NCI-H345 (cell line): ENCODE measurements at places on chromosomes 3 and 15.

GRCh38 chr15:82969353-82969752 is 16.7 kb upstream of the RAMAC start:
- DNase-seq: no peak

DNA sequence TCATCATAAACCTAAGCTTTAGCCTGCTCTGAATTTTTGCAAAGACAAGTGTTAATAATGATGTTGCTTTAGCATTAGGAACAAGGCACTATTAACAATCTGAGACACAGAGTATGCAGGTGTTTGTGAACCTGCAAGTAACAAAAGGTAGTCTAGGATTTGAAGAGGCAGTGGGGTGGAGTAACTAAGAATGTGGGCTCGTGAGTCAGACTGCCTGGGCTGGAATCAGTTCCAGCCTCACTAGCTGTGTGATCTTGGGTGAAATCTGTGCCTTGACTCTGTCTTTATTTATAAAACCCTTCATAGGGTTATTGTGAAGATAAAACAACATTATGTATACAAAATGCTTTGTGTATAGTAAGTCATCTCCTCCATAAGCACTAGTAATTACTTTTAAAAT is 610.6 kb upstream of the CFAP20DC start:
- peak; percentile 18 for DNase-seq

- DNase-seq: no peak
Observed at GRCh38 chr15:45023659-45024225, 747 bp downstream of the SORD start.

GRCh38 chr3:71316066-71316777 is 267.3 kb downstream of the FOXP1 start:
- DNase-seq: no peak

DNA sequence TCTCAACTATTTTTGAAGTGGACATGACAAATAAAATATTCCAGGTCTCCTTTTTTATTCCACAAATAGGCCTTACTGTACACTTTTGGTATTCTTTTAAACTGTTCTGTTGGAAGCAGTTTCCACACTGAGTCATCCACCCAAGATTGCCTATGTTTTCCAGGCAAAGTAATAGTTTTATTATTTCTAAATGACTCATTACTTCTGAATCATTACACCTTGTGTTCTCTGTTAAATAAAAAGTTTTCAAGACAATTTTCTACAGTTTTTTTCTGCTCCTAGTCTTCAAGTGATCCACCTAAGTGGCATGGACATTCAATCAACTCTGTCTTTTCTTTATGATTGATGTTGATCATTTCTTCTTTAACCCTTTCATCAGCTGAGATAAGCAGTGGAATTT is 26.5 kb downstream of the PPP2R3A start:
- DNase-seq: no peak

DNA sequence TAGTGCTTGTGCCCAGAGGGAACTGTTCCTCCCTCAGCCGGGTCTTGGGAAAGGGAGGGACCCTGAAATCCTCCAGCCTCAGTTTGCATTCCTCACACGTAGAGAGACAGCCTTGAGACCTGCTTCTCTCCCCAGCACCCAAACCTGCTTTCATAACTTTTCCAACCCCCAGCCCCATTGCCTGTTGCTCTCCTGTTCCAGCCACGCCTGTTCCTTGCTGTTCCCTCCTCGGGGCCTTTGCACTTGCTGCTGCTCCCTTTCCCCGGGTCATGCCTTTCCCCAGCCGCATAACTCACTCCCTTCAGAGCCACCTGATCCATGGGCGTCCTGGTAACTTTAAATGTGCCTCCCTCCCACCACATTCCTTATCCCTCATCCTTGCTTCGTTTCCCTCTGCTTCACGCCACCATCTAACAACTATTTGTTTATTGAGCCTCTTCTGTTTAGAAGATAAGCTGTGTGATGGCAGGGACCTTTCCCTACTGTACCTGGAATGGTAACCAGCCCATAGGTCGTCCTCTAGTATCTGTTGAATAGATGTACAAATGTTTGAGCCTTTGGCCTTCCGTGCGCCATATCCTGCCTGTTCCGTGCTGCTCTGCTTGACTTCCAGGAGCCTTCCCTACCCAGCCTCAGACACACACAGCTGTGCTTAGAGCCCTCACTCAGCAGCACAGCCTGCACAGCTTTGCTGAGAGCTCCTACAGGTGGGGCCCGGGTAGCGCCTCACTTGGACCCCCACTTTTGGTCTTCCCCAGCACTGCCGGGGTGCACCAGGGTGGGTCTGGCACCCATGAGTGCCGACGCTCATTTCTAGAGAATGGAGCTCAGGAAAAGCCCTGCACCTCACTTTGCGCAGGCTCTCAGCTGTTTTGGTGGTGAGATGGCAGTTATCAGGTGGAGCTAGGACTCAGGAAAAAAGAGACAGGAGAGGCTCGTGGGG is 60.2 kb downstream of the SCN5A start:
- no peak for DNase-seq

GRCh38 chr3:71463617-71464016 is 119.9 kb downstream of the FOXP1 start:
- no peak for DNase-seq

DNA sequence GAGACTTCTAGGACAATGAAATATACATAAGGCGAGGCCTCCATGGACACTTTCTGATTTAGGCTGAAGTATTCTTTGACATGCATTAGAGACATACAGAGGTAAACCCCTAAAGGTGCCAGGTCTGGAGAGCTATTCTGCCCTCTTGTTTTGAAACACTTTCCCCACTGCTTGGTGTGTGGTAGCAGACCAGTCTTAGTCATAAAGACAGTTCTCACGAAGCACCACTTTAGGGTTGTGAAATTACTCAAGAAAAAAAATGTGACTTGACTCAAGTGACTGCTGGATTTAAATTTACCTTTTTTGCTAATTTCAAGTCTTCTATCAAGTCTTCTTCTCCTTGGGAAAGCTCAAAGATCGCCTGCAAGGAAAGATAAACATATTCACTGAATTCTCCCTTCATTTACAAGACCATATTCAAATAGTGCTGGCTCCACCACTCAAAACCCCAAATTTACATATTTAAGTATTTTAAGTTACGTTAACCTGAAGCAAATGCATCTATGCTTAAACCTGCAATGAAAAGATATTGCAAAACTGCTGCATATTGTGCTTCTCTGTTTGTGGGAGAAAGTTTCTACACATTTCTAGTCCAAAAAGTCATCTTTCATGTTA is 48.4 kb downstream of the ARHGEF3 start:
- no peak for DNase-seq

DNA sequence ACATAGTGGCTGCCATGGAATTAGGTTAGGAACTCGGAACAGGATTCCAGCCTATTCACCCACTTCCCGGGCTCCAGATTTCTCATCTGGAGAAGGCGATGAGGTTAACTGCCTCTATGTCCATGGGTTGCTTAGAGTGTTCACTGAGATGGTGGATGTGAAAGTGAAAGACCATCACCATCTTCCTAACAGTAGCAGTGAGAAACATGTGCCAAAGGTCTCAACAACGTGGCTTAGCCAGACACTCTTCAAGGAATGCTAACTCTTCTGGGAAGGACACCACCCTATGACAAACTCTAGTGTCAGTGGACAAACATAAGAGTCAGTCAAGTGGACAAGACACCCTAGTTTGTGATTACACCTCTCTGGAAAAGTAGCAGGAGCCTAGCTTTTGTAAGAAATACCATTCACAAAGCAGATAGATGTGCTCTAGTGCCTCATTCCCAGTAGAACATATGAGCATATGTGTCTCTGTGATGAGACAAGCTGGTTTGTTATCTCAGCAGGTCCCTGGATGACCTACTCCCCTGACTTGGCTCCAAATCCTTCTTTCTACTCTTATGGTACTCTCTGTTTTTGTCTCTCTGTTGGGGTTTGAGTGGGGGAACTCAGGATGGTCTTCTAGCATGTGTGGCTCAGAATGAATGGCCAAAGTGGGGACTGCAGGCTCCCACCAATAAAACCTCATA is 210.2 kb upstream of the WNT5A start:
- DNase-seq: no peak

GRCh38 chr3:187084126-187084525 is 55.2 kb downstream of the RPL39L start:
- DNase-seq: no peak

DNA sequence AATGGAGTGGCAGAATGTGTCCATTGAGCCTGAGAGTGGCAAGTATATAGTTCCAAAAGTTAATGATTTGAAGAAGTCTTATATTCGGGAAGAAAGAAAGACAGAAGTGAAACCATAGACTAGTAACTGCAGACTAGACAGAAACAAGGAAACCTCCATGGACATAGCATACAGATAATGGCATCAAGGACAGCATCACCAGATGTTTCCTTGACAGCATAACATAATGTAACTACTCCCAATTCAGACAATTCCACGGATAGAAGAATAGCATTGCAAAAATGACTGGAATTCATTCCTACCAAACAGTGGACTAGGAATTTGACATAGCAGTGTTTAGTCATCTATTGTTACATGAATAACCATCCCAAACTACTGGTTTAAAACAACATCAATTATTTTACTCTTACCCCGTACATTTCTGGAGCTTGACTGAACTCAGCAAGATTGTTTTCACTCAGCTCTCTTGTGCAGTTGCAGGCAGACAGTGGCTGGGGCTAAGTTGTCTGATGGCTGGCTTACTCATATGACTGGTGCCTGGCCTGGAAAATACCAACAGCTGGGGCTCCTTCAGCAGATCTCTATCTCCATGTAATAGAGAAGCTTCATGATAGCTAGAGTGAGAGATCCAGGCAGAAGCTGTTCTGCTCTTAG is 109.7 kb upstream of the GADL1 start:
- no peak for DNase-seq

GRCh38 chr3:5020242-5020722 is 41.0 kb downstream of the BHLHE40 start:
- no peak for DNase-seq

- DNase-seq: no peak
Observed at GRCh38 chr3:12316253-12316652, 27.4 kb downstream of the PPARG start.

- DNase-seq: no peak
Observed at GRCh38 chr3:188946351-188947240, 225.2 kb upstream of the TPRG1 start.

GRCh38 chr3:126170073-126170777 is 10.2 kb downstream of the ALDH1L1 start:
- no peak for DNase-seq

DNA sequence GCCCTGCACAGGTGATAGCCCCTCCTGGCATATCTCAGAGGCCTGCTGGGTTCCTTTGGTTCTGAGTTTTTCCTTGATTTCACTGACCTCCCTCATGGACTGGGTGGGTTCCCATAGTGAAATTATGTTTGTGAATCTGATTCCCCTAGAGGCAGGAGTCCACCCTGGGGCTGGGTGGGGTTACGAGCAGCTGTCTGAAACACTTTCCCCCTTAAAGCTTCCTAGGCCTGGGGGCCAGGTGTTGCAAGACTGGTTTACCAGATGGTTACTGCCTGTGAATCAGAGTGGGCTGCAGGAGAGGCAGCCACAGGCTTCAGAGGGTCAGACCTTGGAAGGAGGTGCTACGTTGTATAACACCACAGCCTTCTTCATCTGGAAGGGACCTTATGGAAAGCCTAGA is 34.3 kb downstream of the IL20RB start:
- no peak for DNase-seq

DNA sequence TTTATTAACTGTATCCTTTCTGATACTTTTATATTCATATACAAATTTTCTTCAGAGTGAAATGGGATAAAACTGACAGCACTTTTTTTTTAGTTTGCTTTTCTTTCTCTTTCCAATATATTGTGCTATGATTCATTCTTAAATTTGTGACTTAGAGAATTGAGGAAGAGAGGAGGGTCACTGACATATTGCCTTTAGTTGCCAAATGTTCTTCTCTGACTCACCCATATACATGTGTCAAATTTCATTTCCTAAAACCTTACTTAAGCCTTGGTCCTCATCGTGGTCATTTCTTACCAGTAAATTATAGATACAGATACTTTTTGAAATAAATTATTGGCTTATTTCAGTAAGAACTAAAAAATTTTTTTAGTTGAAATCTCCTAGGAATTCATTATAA is 53.9 kb downstream of the CLASP2 start:
- DNase-seq: no peak

DNA sequence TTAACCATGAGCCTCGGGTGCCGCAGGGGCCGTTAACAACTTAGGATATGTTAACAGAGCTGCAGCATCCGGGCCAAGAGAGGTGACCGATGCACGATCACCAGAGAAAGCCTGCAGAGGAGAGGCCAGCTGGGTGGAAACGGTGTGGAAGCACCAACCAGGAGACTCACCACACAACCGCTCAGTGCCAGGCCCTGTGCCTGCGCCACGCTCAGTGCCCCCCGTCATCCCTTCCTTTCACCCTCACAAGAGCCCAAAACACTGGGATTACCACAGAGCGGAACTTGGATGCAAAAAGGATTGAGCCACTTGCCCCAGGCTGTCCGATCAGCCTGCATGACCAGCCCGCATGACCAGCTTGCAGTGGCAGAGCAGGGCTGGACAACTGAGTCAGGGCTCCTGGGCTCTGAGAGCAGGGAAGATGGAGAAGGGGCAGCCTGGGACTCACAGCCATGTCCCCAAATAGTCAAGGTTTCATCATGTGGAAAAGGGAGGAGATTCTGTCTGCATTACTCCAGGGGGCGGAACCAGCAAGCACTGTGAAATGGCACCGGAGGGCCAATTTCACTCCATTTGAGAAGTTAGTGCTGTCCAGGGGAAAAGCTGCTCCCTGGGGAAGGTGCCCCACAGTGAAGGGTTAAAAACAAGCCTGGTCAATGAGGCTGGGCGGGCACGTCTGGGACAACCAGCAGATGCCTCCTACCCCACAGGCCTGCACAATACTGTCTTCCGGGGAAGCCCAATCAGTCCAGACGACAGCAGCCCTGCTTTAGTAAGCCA is 156.8 kb downstream of the ATP10A start:
- DNase-seq: no peak

GRCh38 chr3:50326182-50326541 is 1.9 kb downstream of the TUSC2 start:
- no peak for DNase-seq

GRCh38 chr3:194270627-194271459 is 80.3 kb downstream of the CPN2 start:
- no peak for DNase-seq

GRCh38 chr15:22954326-22954725 is 25.8 kb downstream of the CYFIP1 start:
- DNase-seq: no peak

DNA sequence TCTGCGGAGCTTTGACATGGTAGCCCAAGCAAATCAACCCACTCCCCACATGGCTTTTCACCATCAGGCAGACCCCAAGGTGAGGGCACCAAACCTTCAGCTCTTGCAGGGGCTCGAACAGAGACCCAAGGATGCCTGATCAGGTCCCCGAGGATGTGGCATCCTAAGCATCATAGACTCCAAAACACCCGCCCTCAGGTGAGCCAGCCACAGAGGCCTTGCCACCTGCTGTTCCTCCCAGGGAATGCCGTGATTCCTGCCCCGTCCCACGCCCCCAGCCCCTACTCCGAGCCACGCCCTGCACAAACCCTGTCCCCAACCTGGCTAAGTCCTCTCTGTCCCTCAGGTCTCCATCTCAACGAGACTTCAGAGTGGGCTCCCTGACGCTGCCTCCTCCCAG is 34.7 kb upstream of the SLC41A3 start:
- no peak for DNase-seq

- no peak for DNase-seq
Observed at GRCh38 chr15:73851689-73852088, 21.7 kb upstream of the TBC1D21 start.

- no peak for DNase-seq
Observed at GRCh38 chr3:58962040-58962651, 87.7 kb downstream of the CFAP20DC start.
